Esophagus squamous epithelium (tissue), 5 donors: ENCODE measurements at places on chromosomes 1 and 21.

DNA sequence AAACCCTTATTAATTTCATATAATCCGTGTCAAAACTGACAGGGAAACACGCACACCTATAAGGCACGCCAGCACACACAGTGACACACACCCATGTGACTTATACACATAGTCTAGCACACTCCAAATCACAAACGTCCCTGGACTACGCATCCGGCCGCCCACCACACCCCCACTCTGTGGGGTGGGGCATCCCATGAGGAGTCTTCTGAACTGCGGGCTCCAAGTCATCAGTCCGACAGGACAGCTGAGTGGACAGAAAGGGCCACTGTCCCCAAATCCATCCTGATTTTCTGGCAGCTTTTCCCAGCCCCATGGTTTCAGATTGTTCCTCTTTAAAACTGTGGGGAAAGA, 829 bp downstream of the PEA15 start:
- DNase-seq, result no peak

DNA sequence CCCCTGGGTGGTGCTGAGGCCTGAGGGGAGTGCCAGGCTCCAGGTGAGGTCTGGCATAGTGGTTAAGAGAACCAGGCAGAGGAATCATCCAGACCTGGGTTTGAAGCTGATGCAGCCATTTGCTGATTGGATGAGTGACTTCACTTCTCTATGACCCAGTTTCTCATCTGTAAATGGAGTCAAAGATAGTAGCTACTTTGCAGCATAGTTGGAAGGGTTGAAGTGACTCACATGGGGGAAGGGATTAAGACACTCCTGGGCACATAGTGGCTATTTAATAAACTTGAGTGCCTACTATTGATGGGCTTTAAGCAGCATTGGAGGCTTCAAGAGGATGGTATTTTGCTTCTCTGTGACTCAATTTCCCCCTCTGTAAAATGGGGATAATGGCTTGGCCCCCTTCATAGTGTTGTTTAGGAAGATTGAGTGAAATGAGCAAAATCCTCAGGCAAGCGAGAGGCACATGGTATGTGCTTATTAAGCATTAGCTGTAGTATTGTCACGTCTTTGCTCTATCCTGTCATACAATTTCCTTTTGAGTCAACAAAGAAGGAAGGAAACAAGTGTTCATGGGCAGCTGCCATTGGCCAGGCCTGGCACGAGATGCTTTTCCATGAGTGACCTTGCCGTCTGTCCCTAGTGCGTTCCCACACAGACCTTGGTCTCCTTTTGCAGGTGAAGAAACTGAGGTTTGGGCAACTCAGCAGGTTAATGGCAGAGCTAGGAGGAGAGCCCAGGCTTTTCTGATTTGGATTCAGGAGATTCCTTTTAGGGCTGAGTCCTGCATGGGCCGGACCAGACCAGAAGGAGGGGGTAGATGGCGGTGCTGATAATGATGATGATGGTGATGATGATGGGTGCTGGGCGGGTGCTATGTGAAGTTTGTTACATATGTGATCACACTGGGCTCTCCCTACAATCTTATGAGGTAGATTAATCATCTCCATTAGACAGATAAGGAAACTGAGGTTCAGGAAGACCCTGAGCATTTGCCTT, 131.1 kb upstream of the WNT4 start:
- DNase-seq, result no peak

- DNase-seq, result no peak
Observed at GRCh38 chr1:94562519-94563260, 21.1 kb upstream of the F3 start.

GRCh38 chr21:42575111-42575510, 61.5 kb downstream of the SLC37A1 start:
- DNase-seq, result no peak

GRCh38 chr1:220921498-220921897, 42.3 kb downstream of the HLX start:
- DNase-seq, result no peak

- DNase-seq, result no peak
Observed at GRCh38 chr1:227317523-227318015, 723 bp downstream of the CDC42BPA start.

GRCh38 chr21:36518883-36519492, 39.1 kb upstream of the CLDN14 start:
- no peak for DNase-seq

GRCh38 chr1:147622731-147623130, 47.6 kb downstream of the ACP6 start:
- no peak for DNase-seq

- DNase-seq, result no peak
Observed at GRCh38 chr1:34590211-34590623, 164.6 kb upstream of the GJB5 start.

DNA sequence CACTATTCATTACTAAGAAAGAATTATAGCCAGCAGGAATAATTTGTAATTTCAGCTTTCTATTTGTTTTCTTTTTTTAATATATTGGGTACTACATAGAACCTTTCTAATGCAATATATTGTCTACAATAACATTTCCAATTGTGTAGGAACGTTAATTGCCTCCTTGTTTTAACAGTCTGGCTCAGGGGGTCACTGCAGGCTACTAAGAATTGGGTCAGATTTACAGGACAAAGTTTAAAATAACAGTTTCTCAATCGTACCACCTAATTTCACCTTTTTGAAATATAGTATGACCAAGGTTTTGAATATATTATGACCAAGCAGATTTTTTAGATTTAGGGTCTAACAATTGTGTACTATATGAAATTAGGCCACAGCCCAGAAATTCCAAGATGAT, 2.4 kb downstream of the CFH start:
- no peak for DNase-seq

- DNase-seq, result no peak
Observed at GRCh38 chr1:240271081-240271480, 179.4 kb downstream of the FMN2 start.

GRCh38 chr1:76940571-76941335, 73.5 kb downstream of the ST6GALNAC5 start:
- no peak for DNase-seq

GRCh38 chr1:153793973-153794615, 18.9 kb downstream of the SLC27A3 start:
- DNase-seq, result no peak

DNA sequence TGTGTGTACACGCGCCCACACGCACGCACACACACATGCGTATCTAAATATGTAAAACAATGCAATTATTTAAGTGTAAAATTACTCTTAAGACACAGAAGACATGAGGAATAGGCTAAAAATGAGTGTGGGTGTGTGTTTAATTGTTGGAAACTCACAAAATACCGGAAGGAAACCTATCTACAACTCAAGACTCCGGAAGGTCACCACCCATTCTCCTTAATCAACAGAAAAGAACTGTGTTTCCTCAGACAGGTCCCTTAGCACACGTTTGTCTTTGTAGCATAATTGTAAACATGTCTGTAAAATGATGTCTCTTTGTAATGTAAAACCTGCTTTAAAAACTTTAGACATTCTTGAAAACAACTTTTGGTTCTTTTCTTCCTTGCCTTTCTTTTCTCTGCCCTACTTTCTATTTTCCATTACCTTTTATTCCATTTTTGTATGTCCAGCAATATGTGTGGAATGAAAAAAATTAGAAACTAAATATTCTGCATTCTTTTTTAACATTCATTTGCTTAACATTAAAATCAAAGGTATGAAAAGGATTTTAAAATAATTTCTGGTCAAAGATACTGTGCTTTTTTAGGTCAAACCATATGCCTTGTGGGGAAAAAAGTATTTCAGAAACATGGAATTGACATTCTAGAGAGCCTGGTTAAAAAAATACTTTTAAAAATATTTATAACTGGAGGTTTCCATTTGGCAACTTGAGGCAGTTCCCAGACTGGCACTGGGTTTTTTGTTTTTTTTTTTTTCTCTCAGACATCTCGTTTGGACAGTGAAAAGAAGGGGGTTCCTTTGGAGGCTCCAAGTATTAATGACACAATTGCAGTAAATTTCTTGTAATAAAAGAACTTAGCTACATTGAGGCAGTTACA, 46.2 kb downstream of the ATP5PF start:
- no peak for DNase-seq

GRCh38 chr1:59393211-59394180, 96.6 kb downstream of the FGGY start:
- no peak for DNase-seq

GRCh38 chr21:14058566-14058965, 152.2 kb downstream of the LIPI start:
- DNase-seq, result no peak

DNA sequence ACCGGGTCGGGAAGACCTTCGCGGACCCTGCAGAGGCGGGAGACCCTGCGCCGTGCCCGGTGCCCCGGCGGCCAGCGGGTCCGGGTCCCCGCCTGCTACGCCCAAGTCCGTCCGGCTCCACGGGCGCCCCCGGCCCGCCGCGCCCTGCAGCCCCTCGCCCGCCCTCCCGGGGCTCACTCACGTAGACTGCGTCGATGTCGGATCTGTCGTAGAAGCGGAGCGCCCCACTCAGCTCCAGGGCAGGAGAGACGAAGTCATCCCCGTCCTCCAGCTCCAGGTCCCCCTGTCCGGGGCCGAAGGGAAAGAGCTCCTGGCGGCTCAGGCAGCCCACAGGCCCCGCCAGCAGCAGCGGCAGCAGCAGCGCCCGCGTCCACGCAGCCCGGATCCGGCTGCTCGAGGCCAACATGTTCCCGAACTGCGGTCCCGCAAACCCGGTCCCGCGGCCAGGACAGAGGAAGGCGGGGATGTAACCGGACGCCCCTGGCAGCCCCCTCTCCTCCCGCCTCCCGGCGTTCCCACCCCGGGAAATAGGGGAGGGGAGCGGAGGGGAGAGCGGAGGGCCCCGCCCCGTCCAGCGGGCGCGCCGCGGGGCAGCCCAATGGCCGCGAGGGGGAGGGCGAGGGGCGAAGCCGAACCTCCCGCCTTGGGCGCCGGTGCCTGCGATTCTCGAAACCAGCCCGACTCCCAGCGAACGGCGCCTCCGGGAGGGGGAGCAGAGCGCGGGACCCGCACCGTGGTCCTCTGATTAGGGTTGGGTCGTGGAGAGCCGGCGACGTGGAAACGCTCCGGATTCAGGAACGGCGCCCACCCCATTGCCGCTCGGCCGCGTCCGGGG, at the start of gene NID1:
TSS of gene NID1 (minus strand) at position 417 of the 835 bp plus-strand sequence. CDS start at position 406, 11 bp downstream.
- DNase-seq, result no peak
